ENCODE measurements at places on chromosomes 1 and 21.
A peak's percentile ranks its signal among the peaks of the same experiment; 100 is the strongest.

GRCh38 chr1:223129229-223129901 lies 13.7 kb downstream of the TLR5 start:
- DNase-seq: no peak

DNA sequence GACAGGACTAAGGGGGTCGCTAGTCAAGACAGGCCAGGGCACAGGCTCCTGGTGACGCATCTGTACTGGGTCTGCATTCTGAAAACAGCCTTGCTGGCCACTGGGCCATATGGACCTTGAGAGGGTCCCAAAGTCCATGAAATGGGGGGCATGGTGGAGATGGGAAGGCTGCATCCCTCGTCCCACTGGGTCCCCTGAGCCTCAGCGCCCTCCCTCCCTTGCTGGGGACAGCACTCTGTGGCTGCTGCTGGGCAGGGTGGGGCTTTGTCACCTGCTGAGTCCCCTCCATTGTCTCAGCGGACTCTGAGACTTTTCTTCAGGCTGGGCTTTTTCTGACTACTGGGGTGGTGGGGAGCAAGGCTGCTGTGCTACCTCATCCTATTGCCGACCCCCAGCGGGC lies 205.2 kb downstream of the RHOU start:
- DNase-seq: no peak

DNA sequence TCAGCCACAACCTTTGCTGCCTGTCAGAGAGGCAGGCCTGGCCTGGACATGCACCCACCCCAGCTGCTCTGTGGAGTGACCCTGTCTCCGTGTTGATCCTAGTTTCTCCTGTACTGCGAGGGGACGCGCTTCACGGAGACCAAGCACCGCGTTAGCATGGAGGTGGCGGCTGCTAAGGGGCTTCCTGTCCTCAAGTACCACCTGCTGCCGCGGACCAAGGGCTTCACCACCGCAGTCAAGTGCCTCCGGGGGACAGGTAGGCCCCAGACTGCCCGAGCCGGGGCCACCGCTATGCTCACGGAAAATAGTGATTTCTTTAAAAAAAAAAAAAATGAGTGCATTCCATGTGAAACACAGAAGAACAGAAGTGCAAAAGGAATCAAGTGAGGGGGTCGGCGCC lies 41.6 kb upstream of the TRAPPC10 start:
- DNase-seq: no peak

DNA sequence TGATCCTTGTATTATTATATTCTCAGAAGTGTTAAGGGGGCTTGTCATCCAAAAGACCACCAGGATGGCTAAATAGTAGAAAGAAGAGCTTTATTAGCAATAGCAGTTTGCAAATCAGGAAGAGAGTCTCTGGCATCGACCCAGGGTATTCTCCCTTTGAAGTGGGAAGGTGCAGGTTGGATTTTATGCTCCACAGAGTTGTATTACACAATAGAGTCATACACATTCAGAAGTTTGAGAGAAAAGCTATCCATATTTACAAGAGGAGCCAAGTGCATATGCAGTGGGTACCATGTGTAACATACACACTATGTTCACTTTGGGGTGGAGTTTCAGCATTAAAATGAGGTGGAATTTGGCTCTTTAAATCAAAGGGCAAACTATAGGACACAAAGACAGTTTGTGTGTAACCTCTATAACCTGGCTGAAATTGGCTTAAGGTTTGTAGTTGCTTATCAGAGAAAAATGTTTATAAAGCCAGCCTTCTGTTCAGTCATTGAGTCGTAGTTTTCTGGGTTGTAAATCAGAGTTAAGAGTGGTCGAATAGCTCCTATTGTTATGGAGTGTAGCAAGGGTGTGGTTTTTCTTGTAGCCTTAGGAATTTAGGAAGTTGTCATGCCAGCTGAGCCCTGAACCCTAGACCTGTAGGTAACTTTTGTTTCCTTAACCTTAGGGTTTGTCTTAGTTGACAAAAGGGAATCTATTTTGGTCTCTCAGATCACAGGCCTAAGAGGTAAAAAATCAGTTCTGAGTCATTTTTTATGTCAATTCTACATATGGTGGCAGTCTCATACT lies 125.3 kb downstream of the DNM3 start:
- DNase-seq: no peak

GRCh38 chr1:65457868-65458267 lies 37.4 kb downstream of the LEPR start:
- no peak for DNase-seq

- DNase-seq: no peak
These were observed 77.8 kb downstream of the ALPL start for GRCh38 chr1:21586846-21587601.

- DNase-seq: no peak
These were observed 113.3 kb downstream of the PTPN14 start for GRCh38 chr1:214438075-214438474.

DNA sequence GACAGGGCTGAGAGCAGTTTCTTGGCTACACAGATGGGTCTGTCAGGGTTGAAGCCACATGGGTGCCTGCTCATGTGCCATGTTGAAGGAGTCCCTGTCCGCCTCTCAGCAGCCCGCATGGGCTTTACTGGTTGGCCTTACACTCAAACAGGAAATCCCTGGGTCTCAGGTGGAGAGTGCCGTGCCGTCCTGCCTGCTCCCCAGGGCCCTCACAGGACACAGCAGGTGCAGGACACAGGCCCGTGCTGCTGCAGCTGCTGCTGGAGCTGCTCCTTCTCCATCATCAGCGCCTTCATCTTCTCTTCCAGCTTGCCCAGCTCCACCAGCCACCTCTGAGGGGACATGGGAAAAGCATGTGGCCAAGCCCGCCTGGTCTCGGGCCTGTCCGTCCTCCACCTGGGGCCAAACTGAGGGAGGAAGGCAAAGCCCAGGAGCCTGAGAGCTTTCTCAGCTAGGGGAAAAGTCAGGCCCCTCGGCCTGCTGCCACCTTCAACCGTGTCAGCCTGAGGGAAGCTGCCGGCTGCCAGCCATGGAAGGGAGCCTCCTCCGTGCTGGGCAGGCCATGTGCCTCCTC lies 5.5 kb downstream of the SLFNL1 start:
- DNase-seq: no peak

DNA sequence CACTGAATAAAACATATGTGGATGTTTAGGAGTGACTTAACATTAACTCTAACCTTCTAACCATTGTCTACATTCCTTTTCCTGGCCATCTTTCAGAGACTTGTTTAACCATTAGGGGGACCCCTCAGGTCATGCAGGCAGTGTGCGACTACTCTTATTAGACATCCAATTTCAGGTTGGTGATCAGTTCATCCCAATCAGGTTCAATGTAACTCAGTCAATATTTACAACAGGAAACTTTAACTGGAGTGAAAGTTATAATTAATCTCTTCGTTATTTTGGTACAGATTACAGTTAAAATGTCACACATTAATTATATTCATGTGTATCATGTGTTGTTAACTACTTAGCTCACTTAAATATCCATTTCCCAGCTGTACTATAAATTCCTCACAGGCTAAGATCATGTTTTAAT lies 68.8 kb upstream of the RGS1 start:
- no peak for DNase-seq

DNA sequence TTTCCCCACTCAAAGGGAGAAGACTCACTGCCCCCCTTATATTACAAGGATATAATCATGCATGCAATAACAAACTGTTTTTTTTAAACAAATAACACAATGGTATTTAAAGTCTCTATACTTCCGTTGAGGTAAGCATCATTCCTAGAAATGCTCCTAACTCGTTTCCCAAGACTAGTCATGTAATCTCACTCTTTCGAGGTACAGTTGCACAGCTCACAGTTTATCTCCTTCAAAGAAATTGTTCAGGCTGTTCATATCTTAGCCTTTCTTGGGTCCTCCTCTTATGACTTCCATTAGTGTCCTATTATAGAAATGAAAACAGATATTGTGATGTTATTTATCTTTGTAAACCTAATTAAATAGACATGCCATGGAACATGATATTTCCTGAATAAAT lies 705.0 kb downstream of the KCNT2 start:
- no peak for DNase-seq

GRCh38 chr1:55822891-55823290 lies 607.7 kb upstream of the USP24 start:
- DNase-seq: no peak

- no peak for DNase-seq
These were observed 235.5 kb upstream of the SGIP1 start for GRCh38 chr1:66298464-66298863.

- peak; percentile 47 for DNase-seq
These were observed 9.2 kb downstream of the THBS3 start for GRCh38 chr1:155198547-155198906.

DNA sequence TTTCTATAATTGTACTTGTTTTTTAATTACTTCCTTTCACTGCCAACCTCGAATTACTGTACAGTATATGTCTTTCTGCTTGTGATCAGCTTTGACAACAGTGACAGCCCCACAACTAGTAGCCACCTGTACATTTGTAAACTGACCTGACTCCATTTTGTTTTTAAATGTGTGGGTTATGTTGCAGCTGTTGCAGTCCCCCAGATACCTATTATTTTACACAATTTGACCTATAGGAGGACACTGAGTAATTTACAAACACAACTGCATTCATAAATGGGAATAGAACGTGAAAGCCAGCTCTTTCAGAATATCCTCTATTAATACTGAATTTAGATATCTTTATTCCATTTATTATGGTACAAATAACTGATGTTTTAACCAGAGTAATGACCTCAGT lies 2.5 kb upstream of the VAMP3 start:
- no peak for DNase-seq

- no peak for DNase-seq
These were observed 15.7 kb upstream of the LMNA start for GRCh38 chr1:156098784-156099183.

GRCh38 chr1:23533246-23534023 lies 2.4 kb upstream of the E2F2 start:
- no peak for DNase-seq

GRCh38 chr1:212827831-212828278 lies 19.6 kb downstream of the SPATA45 start:
- DNase-seq: no peak

GRCh38 chr1:24640288-24640687 lies 2.8 kb upstream of the SRRM1 start:
- no peak for DNase-seq

GRCh38 chr1:24142546-24143534 lies at the start of gene IL22RA1:
Gene IL22RA1, minus strand, starts transcription at chr1:24143140. Its CDS starts 58 bp downstream, at chr1:24143082.
- no peak for DNase-seq

DNA sequence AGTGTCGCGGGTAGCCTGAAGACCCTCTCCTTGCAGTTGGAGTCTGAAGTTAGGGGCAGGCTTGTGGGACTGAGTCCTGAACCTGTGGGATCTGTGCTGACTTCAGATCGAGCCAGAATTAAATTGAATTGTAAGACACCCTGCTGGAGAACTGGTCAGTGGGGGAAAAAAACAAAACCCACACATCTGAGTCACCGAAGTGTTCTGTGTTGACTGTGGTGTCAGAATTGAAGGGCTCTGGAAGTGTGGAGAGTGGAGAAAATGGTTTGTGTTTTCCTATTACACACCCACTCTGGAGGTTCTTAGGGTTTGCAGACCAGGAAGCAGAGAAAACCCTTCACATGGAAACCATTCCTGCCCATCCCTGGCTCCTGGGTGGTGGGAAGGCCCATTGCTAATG lies 209.5 kb upstream of the GALNT2 start:
- no peak for DNase-seq

- no peak for DNase-seq
These were observed 633 bp downstream of the THEMIS2 start for GRCh38 chr1:27872802-27873551.

- no peak for DNase-seq
These were observed 9.8 kb downstream of the NIPAL3 start for GRCh38 chr1:24425441-24425840.

- DNase-seq: no peak
These were observed 9.6 kb upstream of the RNF223 start for GRCh38 chr1:1083416-1084371.

- DNase-seq: no peak
These were observed 155.5 kb downstream of the OMA1 start for GRCh38 chr1:58391056-58391455.

- no peak for DNase-seq
These were observed 13.7 kb upstream of the IGFN1 start for GRCh38 chr1:201176940-201177339.

GRCh38 chr1:241275981-241276380 lies 81.0 kb downstream of the RGS7 start:
- DNase-seq: no peak

- no peak for DNase-seq
These were observed 147.7 kb downstream of the CDC42BPA start for GRCh38 chr1:227170361-227171166.

- no peak for DNase-seq
These were observed 39.1 kb upstream of the PADI1 start for GRCh38 chr1:17165823-17166222.

- no peak for DNase-seq
These were observed 990.0 kb downstream of the KCNT2 start for GRCh38 chr1:195618287-195618686.

DNA sequence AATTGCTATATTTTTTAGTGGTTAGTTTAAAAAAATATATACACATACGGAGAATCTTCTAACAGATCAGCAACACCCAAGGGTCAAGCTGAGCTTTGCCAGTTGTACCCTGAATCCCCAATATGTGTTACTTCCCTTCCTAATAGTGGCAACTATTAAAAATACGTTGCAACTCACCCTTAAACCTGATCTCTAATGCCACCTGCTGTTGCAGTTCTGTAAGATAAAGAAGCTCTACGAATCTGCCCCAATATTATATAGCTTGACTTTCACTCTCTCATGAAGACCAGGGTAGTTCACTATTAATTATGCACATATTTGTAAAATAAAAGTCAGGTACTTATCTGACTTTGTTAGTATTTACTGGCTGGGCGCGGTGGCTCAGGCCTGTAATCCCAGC lies 58.4 kb downstream of the ASH1L start:
- DNase-seq: no peak

- no peak for DNase-seq
These were observed 1719.5 kb downstream of the MRPL39 start for GRCh38 chr21:23887725-23888306.

GRCh38 chr1:182054698-182055326 lies 6.7 kb downstream of the ZNF648 start:
- DNase-seq: no peak

GRCh38 chr1:229271448-229272159 lies 693 bp downstream of the RAB4A start:
- no peak for DNase-seq

GRCh38 chr1:15883326-15883725 lies 35.8 kb downstream of the SPEN start:
- DNase-seq: no peak

DNA sequence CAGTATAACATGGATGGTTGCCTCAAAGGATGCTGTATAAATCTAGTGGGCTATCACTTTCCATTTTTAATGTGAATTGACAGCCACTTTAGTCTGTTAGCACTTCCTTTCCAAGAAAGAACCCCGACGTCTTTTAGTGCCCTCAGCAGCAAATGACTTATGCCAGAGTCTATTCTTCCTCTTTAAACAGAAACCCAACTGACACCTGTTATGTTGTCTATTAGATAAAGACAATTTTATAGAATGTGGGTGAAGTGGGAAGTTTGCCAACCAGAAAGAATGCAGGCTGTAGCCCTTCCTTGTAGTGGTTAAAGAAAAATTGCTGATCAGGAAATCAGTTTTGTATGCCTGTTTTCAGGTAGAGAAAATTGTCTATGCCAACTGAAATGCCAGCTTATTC lies 344.9 kb downstream of the ZNF326 start:
- DNase-seq: no peak

GRCh38 chr1:70117046-70117445 lies 88.3 kb downstream of the LRRC40 start:
- no peak for DNase-seq

- peak; percentile 83 for DNase-seq
These were observed 67.1 kb downstream of the FAAP20 start for GRCh38 chr1:2127187-2128145.
